NCI-H187 treated with DMSO at 0.1 percent for 48 hours (cell line): ENCODE measurements at places on chromosomes 1 and 21.
A peak's percentile ranks its signal among the peaks of the same experiment; 100 is the strongest.

- no peak for DNase-seq
These were observed 17.4 kb downstream of the NDUFS5 start for GRCh38 chr1:39043513-39043912.

DNA sequence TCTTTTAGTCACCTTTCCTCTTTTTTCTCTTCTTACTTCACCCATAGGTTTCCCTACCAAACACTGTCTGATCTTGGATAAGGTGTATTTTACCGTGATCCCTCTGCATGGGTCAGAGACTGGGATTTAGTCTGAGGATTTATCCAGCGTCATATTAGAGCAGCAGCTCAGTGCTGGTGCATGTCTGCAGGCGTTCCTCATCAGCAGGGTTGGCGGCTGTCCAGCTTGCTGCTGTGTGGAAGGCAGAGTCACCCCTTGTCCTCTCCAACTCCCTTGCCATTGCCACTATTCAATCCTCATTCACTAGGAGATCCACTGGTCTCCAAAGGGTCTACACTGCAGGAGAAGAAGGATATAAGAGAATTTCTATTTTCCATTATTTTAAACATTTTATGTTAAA lies 7.3 kb upstream of the FAM78B start:
- DNase-seq = no peak

GRCh38 chr1:114111731-114112641 lies 41.7 kb downstream of the SYT6 start:
- DNase-seq = no peak

GRCh38 chr1:102821707-102822106 lies 286.6 kb downstream of the COL11A1 start:
- DNase-seq = no peak

DNA sequence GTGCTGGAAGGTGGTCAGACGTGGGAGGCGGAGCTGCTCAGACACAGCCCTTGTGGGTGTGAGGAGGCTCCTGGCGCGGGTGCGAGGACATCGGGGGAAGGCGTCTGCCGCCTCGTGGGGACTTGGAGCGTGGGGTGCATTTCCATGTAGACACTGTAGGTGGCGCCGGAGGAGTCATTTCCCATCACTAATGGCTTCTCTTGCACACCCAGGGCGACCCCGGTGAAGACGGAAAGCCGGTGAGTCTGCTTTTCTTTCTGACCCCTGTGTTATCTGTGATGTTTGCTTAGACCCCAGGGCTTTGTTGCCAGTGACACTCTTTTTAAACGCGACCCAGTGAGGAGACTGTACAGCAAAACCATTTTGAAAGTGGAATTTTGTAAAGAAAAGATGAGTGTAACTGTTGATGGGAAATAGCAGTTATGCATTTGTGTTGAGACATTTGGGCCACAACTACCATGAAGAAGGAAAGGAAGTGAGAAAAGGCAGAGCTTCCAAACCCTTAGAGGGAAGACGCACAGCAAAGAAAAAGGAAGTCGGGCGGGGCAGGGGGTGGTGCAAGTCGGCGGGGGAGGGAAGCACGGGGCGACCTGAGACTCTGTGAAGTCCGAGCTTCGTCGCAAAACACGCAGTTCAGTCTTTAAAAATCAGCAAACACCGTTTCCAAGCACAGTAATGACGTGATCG lies 64.0 kb downstream of the SLC19A1 start:
- no peak for DNase-seq

DNA sequence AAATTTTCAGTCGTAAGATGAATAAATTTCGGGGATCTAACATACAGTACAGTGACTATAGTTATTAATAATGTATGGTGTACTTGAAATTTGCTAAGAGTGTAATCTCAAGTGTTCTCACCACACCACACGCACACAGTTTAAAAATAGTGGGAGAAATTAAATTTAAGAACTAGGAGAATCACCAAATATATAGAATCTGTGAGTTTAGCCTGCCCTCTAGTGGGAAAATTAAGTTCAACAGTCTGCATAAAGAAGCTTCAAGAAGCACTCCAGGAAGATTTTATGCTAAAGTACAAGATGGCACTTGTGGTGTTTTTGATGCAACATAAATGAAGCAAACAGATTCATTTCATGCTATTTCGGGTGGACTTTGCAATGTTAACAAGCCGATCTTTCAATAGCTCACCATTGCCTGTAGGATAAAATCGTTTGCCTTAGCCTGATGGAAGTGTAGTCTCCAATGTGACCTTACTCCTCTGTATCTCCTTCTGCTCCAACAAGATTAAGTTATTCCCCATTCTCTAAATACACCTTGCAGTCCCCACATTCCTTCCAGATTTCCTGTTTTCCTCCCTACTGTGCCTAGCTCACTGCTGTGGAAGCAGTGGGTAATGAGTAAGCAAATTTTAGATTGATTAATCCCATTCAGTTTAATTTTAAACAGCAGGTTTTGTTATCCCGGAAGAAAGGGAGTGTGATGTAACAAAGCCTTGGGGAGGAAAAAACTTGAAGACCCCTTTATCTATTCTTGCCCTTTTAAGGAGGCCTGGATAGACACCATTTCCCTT lies 8.7 kb upstream of the PIK3C2B start:
- DNase-seq = peak; percentile 89
